ENCODE measurements at places on chromosomes 4 and X. TPM values are rescaled to one million over a fixed set of nuclear protein-coding genes. Genes with fewer than 3 reads are reported as not detected.

Gene ADH1A
- not detected for polyA plus RNA-seq

Gene CT83
- polyA plus RNA-seq, result not detected

Gene GAGE12J
- polyA plus RNA-seq, result not detected

Gene GLRA2
- polyA plus RNA-seq, result not detected

Gene CFP
- polyA plus RNA-seq, result 0.95 TPM

Gene CXCL5
- polyA plus RNA-seq, result 0.38 TPM

Gene RWDD4
- 17.1 TPM for polyA plus RNA-seq

Gene TMEM35A
- polyA plus RNA-seq, result not detected

Gene MEPE
- polyA plus RNA-seq, result not detected
